ENCODE measurements at places on chromosomes 7 and 10.

DNA sequence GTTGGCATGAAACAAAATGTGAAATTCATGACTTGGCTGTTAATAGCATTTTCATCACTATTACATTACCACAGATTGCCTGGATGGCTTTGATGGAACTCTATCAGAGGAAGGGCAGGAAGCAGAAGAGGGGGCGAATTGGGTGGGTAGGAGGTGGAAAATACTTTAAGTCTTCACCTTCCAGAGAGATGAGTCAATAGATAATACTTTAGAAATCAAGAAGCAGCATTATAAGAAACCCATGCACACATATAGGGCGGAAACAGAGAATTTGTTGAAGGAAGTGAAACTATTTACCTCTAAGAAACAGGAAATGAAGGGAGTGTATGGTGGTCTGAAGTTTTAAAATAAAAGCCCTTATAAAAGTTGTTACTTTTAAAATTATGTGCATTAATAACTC is 152.1 kb upstream of the TARP start:
- no peak for DNase-seq

GRCh38 chr10:98655492-98655891 is 208.8 kb upstream of the HPS1 start:
- no peak for DNase-seq

- DNase-seq = no peak
These were observed 226.0 kb downstream of the BBS9 start for GRCh38 chr7:33355386-33355785.

- no peak for DNase-seq
These were observed 32.8 kb downstream of the CCNY start for GRCh38 chr10:35369049-35369611.

- DNase-seq = no peak
These were observed 96.7 kb downstream of the HTR5A start for GRCh38 chr7:155166673-155167370.

- no peak for DNase-seq
These were observed 57.1 kb downstream of the DMBT1 start for GRCh38 chr10:122617476-122618270.

DNA sequence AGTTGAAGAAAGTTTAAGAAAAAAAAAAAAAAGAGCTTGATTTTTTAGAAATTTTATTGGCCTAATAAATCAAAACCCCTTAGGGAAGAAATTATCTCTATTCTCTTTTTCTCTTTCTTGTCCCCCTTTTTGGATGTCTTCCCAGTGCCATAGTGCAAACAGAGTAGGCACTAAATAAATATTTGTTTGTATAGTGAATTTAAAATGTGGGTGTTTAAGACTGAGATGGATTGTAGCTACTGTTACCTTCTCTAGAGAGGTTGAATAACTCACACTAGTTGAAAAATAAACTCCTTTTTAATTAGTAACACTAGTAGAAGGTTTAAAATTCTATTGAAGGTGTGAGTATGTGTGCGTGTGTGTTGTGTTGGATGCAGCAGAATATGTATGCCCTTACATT is 783.8 kb downstream of the NXPH1 start:
- no peak for DNase-seq

- DNase-seq = no peak
These were observed 83.4 kb downstream of the ZRANB1 start for GRCh38 chr10:125025341-125025740.

- DNase-seq = no peak
These were observed 624 bp upstream of the ZNF783 start for GRCh38 chr7:149261316-149261828.

DNA sequence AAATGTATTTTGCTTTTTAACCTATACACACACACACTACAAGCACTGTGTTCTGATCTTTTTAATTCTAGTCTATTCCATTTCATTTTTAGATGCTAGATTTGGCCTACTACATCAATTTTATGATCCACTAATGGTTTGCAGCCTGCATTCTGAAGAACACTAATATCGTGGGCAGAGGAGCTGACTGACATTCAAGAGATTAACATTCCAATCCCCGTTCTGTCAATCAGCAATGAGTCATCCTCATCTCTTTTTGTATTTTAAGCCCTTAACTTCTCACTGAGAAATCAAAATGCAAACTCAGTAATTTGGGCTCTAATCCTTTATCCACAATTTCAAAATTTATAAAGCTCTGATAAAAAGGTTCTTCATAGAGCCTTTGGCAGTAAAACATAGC is 47.1 kb upstream of the GAD2 start:
- no peak for DNase-seq

- no peak for DNase-seq
These were observed 17.1 kb upstream of the TMEM120A start for GRCh38 chr7:76011442-76011861.

GRCh38 chr7:38727184-38727940 is 96.2 kb upstream of the AMPH start:
- DNase-seq = no peak

DNA sequence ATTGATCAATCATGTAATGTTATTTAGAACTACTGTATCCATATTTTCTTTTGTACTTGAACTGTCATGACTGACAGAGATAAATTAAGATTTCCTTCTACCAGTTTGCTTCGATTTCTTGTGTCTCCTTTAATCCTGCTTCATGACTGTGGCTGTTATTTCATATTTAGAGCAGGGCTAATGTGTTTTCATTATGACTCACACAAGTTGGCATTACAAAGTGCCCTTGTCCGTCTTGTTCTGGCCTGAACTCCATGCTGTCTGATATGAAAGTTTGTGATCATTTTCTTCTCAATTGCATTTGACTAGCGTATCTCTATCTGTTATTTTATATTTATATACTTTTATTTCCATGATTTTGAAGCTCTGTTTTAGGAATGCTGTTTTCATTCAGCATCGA is 344.1 kb upstream of the PRKCQ start:
- DNase-seq = no peak

GRCh38 chr7:88761779-88762178 is 2.3 kb downstream of the ZNF804B start:
- no peak for DNase-seq

DNA sequence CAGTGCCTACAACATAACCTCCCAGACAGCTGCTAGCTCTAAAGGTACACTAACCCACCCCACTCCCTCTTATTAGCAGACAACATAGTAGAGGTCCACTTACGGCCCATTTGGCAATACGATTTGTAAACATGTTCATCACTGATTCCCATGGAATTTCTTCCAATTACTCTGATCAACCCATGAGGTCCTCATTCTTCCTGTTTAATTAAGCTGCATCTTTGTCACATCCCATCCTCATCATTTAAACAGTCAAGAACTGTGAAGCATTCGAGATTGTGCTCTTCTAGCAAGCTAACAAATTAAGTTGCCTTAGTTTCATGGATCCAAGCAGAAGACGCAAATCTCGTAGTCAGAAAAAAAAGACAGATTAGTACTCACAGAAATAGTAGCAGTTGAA is 622.2 kb upstream of the VSTM2A start:
- DNase-seq = no peak

- DNase-seq = no peak
These were observed 111.6 kb upstream of the TBX20 start for GRCh38 chr7:35365523-35365922.
